ENCODE measurements at places on chromosomes 11 and 22.

DNA sequence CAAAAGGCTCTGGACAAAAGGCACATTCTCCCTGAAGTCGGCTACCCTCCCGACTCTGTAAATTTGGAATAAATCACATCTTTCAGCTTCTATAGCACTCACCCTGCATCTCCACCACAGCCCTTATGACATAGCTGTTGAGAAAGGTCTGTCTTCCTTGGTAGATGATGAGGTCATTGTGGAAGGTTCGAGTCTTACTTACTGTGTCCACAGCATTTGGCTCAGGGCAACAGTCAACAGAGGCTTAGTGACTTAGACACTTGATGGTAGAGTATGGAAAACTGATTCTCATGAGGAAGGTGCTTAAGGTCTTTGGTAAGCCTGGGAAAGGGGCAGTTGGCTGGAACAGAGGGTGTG is 45.6 kb downstream of the PTPRJ start:
- DNase-seq, result no peak

DNA sequence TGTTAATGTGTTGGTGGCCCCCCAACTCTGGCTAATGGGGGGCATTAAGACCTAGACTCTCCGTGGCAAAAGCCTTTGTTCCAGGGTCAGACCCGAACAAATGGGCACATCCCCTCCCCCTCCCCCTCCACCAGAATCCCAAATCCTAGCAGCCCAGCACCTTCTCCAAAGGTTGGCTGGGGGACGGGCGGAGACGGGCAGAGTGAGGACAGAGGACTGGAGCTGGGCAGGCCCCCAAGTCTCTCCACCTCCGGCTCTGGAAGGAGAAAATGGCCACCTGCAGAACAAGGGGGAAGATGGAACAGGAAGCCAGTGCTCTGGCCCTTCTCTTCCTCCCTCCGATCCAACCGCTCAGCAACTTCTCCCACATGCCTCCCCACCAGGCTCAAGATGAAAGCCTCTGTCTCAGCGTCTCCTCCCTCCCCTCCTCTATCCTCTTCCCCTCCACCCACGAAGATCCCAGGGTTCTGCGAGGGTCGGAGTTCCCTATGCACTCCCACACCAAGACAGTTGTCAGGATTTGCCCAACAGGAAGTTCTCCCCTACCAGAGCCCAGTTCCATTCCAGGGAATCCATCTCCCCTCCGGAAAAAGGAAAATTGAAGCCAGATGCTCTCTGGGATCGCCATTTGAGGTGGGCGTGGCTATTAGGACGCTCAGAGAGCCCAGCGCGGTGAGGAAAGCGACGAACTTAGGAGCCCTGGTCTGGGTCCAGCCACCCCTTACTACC is 20.1 kb downstream of the ADA2 start:
- no peak for DNase-seq

DNA sequence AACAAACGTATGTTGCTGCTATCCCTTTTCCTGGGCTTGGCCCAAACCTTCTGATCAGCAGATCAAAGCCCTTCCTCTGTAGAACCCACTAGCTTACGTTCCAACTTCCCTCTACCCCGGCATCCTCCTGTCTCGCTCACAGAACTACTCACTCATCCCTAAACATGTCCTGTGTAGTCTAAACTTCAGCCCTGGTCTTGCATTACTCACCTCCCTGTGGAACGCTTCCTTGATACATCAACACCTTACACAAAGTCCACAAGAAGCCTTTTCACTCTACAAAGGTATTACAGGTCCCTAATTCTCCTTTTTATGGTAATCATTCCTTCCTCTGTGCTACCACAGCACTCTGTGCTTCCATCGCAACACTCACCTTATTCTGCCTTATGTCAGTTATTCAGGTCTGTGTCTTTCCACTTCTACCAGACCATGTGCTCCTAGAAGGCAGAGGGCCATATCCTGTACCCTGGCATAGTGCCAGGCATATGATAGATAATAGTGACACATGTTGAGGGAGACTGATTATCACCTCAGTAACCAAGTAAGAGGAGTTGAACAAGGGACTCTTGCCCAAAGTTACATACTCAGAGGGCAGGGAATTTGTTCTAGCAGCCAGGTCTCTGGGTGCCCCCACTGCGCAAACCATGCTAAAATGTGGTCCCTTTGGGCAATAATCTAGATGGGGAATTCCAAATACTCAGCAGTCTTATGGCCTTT is 41.6 kb downstream of the USP35 start:
- DNase-seq, result no peak

DNA sequence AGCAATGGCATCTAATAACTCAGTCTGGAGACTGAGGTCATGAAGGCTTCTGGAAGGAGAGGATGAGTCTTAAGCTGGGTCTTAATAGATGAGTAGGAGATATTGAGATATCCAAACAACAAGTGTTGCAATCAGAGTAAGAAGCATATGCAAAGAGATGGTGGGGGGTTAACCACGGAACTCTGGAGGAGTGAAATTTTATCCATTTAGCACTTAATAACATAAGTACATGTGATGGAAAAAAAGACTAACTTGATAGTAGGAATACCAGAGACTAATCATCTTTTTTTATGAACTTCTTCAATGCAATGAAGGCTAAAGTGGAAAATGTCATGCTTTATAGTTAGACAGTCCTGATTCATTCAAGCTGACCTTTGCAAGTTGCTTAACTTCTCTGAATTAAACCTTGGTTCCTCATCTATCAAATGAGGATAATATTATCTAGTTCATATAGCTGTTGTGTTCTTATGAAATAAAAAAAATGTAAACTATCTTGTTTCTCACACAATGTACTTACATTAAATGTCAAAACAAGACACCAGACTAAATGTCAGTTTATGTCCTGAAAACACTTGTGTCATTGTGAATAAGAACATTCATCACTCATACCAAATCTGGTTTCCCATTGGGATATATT is 403.1 kb upstream of the CCDC90B start:
- DNase-seq, result no peak

DNA sequence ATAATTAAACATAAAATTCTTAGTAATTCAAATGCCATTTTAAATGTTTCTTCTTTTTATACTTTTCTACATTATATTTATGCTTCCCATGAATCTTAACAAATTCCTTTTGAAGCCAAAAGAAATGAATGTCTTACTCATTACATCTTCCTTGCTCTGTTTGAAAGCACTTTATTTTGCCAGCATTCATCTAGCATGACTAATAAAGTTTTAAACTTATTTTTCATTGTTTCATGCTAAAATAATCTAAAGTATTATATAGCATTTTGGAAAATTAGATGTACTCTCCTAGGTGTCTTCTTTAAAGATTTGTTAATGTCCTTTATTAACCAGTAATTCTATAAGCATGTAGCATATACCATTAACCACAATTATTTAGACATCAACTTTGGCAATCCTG is 9.7 kb upstream of the PIWIL4 start:
- no peak for DNase-seq

- no peak for DNase-seq
Measured at GRCh38 chr11:112248201-112248600, 12.5 kb downstream of the PLET1 start.

DNA sequence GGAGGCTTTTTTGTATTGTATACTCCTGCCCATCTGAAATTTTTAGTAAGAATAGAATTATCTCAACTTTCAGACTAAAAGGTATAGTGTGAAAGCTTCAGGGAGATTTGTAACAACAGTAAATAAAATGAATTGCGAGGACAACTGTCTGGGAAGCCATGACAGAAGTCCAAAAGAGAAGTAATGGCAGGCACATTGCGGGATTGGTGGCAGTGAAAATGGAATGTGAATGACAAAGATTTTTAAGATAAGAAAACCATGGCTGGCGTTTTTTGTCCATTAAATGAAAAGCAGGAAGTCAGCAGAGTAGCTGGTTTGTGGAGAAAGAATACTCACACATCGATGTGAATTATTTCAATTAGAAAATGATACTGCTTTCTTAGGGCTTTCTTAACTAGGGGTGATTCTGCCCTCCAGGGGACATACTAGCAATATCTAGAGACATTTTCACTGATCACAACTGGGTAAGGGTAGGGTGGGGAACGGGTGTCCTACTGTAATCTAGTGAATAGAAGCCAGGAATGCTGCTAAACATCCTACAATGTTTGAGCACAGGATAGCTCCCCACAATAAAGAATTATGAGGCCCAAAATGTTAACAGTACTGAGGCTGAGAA is 1.6 kb downstream of the NPAT start:
- DNase-seq, result no peak

DNA sequence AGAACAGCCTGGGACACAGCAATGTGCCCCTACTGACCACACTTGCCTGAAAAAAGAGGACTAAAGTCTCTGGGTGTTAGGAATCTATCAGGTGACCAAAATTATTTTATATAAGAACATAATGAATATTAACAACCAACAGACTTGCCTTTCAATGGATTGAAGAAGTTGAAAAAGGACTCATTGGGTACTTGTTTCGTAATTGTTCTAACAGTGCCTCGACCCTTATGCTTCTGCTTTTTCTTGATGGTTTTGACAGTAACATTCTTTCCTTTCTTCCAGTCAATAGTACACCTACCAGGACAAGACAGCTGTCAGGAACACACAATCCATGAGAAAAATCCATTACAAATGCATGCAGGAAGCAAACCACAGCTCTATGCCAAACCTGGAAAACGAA is 29.0 kb upstream of the PHLDA2 start:
- no peak for DNase-seq

DNA sequence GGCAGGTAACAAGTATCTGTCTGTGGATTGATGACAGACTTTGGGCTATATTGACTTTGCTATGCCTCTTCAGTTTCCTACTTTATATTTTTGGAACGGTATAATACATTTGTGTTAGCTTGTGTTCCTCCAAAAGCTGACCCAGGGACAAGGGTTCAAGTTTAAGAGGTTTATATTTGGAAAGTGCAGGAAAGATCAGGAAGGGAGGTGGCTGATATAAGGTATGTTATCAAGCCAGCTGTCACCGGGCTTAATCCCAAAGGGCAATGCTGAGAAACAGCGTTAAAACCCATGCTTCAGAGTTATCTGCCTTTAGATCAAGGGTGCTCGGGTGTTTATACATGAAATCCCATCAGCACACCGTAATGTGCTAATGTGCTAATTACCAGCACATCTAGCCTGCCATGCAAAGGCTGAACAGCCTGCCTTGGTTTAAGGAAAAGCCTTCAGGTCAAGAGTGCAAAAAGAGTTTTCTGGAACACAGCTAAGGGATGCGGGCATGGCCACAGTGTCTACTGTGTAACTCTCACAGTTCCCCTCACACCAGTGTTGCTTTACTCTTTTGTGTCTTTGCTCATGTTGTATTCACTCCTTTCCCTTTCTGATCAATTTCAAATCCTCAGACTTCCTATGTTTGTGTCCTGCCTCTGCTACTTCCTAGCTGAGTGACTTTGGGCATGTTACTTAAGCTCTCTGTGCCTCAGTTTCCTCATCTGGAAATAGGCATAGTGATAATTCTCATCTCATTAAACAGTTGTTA is 77.5 kb downstream of the BDNF start:
- no peak for DNase-seq

GRCh38 chr11:126265811-126266210 is 2.9 kb downstream of the SRPRA start:
- no peak for DNase-seq

DNA sequence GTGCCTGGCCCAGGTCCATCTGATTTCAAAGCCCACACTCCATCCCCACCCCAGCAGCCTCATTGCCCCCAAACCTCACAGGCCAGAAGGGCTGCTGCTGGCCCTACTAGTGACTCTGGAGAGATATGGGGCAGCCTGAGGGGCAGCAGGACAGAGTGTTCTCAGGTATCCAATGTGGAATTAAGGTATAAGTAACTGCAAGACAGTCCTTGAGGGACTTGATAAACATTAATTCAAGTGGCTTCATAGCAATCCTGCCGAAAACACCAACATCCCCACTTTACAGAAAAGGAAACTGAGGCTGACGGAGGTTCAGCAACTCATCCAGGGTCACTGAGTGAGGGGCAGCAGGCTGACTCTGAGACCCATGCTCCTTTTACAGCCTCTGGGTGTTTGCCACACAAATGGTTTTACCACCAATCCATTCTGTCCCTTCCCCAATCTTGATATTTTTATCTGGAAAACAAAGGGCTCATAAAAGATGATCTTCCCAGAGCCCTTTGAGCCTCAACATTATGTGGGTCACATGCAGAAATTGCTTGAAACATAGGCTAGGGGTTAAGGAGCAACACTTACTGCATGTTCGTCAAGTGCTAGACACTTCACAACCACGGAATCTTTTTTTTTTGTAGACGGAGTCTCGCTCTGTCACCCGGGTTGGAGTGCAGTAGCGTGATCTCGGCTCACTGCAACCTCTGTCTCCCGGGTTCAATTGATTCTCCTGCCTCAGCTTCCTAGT is 2.3 kb downstream of the NIPSNAP1 start:
- DNase-seq, result no peak

GRCh38 chr22:50704510-50705218 is 32.0 kb downstream of the SHANK3 start:
- DNase-seq, result no peak

GRCh38 chr22:35957589-35957988 is 71.0 kb downstream of the RBFOX2 start:
- DNase-seq, result no peak

DNA sequence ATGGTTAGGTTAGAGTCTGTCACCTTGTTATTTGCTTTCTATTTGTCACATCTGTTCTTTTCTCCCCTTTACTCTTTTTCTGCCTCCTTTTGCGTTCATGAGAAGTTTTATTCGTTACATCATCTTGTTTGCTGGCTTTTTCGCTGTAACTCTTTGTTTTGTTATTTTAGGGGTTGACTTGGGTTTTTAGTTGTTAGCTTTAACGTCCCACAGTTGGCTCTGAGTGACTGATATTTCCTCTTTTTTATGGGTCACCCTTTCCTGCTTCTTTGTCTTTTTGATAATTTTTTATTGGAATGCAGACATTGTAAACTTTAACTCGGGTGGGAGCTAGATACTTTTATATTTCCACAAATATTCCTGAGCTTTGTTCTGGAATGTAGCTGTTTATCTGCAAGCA is 13.3 kb upstream of the TNNT3 start:
- no peak for DNase-seq

- DNase-seq, result no peak
Measured at GRCh38 chr11:18321578-18321968, 367 bp downstream of the HPS5 start.

- DNase-seq, result no peak
Measured at GRCh38 chr11:111870522-111870885, 877 bp downstream of the ALG9 start.

GRCh38 chr11:61793829-61794204 is 1.1 kb downstream of the FEN1 start:
- DNase-seq, result no peak
